ENCODE measurements at places on chromosomes 16 and 17.

GRCh38 chr17:54947396-54947795 is 21.1 kb downstream of the COX11 start:
- DNase-seq, result no peak

DNA sequence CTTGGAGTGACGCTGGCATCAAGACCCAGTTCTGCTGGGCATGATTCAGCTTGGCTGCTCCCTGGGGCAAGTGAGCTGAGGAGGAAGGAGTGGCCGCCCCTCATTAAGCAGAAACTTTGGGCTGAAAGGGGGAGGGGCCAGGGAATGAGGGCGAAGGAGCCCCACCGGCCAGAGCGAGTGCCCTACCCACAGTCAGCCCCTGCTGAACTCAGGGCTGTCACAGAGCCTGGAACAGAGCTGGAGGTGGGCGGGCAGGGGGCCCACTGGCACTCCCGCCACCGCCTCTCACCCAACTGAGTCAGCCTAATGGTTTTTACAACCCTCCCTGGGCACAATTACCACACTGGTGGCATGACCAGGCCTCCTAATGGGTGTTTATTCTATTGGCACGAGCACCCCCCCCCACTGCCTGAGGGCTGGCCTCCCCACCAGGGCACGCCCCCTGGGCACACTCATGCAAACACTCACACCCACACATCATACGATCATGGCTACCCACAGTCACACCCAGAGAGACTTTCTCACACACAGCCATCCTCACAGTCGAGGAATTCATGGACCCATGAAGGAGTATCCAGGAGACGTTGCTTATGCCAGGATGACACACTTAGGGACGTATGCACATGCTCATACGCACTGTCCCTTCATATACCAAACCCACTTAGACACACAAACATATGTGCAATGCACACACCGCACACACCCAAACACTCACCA is 19.2 kb downstream of the UNC119 start:
- no peak for DNase-seq

- no peak for DNase-seq
These were observed 55.8 kb downstream of the PECAM1 start for GRCh38 chr17:64334851-64335250.

GRCh38 chr17:75433218-75433783 is 23.1 kb upstream of the TMEM94 start:
- DNase-seq, result no peak

- DNase-seq, result no peak
These were observed 37.8 kb upstream of the ASIC2 start for GRCh38 chr17:33330877-33331276.

GRCh38 chr17:5897275-5897911 is 172.8 kb upstream of the WSCD1 start:
- no peak for DNase-seq

DNA sequence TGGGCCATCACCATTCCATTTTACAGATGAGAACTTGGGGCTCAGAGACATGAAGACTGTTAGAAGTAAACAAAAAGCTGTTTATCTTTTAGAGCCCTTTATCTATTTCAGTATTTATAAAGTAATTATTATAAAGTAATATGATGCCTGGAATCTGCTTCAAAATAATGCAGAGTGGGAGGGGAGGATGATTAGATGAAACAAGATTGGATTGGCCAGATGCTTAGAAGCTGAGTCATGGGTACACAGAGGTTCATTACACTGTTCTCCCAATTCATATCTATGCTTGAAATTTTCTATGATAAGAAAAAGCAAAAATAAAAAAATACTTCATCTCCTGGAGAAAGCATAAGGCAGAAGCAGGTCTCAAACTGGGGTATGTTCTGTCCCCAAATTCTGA is 29.4 kb downstream of the TOM1L2 start:
- no peak for DNase-seq

DNA sequence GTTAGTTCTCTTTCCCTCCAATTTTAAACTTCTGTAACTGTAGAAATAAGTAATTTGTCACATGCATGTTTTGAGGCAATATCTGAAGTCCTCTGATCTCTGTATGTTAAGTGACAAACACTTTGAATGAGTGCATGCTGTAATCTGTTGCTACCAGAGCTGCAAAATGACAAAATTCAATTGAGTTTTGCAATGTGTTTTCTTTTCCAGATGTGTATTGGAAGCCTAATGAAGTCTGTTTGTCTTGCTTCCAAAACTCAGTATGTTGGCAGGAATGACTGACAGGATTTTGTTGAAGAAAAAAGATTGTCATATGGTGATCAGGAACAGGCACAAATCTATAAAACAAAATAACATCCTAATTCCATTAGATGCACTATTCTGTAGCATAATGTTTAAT is 561.6 kb upstream of the CDH8 start:
- no peak for DNase-seq

- no peak for DNase-seq
These were observed 81.3 kb downstream of the HIC1 start for GRCh38 chr17:2136241-2136640.

DNA sequence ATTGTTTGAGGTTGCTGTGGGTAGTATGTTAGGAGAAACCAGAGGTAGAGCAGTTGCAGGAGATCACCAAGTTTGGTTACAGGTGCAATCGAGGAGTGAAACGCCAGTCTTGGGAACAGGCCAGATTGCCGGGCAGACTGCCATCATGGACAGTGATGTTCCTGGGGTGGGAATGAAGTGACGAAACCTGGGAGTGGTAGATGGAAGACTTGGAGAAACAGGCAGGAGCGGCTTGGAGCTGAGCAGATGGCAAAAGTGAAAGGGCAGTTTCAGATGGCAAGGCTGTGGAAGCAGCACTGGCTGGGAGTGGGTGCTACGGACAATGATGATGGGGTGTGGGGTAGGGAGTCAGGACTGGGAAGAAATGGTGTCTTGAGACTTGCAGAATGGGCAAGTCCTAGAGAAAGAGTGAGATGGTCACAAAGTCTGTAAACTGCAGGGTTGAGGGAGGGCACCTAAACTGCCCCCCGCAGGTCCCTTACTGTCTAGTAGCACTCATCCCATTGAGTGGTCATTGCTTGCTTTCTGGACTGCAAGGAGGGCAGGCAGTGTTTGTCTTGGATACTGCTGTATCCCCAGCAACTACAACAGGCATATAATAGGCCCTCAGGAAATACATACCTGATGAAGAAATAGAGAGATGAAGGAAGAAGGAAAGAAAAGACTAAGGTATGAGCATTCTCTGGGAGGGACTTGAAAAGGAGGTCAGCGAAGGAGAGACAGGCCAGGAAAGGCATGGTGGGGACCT is 29.5 kb upstream of the ULK2 start:
- DNase-seq, result no peak

GRCh38 chr17:10229181-10229580 is 30.8 kb upstream of the GAS7 start:
- no peak for DNase-seq

DNA sequence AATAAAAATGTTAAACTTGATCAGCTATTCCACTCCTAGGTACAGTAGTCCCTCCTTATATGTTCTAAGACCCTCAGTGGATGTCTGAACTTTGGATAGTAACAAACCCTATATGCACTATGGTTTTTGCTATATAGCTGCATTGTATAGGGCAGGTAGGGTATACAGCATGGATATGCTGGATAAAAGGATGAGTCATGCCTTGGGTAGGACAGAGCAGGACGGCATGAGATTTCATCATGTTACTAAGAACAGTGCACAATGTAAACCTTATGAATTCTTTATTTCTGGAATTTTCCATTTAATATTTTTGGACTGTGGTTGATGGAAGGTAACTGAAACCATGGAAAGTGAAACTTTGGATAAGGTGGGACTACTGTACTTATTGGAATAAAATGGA is 235.1 kb downstream of the CEP112 start:
- no peak for DNase-seq

- no peak for DNase-seq
These were observed 48.5 kb downstream of the CBFA2T3 start for GRCh38 chr16:88928405-88929090.

GRCh38 chr16:70494202-70494770 is 29.1 kb downstream of the COG4 start:
- DNase-seq, result no peak

DNA sequence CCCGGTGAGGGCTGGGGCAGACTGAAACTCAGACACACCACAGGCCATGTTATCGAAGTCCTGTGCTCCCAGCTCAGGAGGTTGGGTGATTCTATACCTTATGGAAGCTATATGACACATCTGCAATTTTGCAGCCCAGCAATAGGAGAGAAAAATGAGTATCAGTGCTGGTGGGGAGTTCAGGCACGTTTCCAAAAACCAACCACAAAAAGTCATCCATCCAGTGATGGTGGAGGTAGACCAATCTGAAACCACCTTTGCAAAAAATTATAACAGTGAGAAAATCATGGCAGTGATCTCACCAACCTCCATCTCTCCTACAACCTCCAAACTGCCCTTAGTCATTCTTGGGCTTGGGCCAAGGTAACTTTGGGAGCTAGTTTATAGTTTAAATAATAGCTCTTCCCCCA is 327.9 kb downstream of the SLC39A11 start:
- DNase-seq, result peak; percentile 4

DNA sequence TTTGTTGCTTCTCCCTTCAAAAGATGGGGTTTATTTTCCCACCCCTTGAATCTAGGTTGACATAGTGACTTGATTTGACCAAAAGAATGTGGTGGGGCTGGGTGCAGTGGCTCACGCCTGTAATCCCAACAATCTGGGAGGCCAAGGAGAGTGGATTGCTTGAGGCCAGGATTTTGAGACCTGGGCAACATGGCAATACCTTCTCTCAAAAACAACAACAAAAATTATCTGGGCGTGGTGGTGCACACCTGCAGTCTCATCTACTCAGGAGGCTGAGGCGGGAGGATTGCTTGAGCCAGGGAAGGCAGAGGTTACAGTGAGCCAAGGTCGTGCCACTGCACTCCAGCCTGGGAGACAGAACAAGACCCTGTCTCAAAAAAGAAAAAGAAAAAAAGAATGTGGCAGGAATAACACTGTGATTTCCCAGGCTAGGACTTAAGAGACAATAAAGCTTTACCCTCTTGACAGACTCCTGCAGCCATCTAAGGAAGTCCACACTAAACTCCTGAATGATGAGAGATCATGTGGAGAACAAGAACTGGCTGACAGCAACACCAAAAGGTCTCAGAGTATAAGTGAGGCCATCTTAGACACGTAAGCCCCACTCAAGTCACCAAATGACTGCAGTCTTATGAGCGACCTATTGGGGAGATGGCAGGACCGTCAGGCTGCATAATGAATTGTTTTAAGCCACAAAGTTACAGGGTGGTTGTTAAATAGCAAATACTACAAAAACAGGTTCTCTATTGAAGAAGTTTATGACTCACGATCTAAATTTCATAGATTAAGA is 37.0 kb downstream of the FBXL20 start:
- DNase-seq, result no peak

DNA sequence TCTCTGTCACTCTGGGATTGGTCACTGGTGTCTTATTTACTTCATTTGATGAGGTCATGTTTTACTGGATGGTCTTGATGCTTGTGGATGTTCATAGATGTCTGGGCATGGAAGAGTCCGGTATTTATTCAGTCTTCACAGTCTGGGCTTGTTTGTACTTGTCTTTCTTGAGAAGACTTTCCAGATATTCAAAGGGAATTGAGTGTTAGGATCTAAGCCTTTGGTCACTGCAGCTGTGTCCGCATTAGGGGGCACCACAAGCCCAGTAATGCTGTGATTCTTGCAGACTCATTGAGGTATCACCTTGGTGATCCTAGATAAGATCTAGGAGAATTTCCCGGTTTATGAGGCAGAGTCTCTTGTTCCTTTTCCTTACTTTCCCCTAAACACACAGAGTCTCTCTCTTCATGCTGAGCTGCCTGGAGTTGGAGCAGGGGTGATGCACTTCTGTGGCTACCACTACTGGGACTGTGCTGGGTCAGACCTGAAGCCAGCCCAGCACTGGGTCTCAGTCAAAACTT is 214.7 kb downstream of the SPECC1 start:
- DNase-seq, result no peak

DNA sequence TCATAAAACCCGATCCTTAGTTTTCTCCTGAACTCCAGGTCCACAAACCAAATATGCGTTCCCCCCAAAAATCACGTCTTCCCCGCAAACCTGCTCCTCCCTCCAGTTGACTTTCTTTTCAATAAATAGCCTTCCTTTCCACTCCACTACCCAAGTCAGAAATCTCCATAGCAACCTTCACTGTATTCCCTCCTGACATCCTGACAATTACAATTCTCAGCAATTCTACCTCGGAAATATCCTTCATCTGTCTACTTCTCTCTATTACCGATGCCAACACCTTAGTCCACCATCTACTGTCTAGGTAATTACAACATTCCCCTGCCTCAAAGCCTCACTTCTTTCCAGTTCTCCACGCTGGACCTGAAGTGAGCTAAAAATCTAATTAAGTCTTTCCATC is 50.7 kb downstream of the SMURF2 start:
- DNase-seq, result no peak

GRCh38 chr17:27497696-27498095 is 41.4 kb downstream of the KSR1 start:
- no peak for DNase-seq

DNA sequence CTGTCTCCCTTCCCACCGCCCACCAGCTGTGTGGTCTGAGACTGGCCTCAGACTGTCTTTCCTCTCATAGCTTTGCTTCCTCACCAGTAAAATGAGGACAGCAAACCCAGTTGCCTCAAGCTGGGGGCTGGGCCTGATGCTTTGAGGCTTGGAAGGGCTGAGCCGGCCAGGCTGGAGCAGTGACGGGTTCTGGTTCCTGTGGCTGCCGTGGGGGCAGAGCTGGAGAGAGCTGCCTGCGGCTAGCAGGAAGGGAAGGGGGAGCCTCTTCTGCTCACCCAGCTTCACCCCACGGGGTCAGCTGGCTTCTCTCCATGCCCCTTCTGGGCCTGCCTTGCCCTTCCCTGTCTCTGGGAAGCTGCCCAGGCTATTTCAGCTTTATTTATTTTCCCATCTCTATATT is 23.7 kb downstream of the LASP1 start:
- DNase-seq, result no peak

- DNase-seq, result no peak
These were observed 1.2 kb downstream of the PPP1R1B start for GRCh38 chr17:39627712-39628516.

- no peak for DNase-seq
These were observed 3.0 kb upstream of the BCAR1 start for GRCh38 chr16:75254359-75254837.

- DNase-seq, result no peak
These were observed 197.3 kb upstream of the WSCD1 start for GRCh38 chr17:5872831-5873230.

- DNase-seq, result peak; percentile 76
These were observed 34.4 kb downstream of the DDX19A start for GRCh38 chr16:70380919-70381603.

DNA sequence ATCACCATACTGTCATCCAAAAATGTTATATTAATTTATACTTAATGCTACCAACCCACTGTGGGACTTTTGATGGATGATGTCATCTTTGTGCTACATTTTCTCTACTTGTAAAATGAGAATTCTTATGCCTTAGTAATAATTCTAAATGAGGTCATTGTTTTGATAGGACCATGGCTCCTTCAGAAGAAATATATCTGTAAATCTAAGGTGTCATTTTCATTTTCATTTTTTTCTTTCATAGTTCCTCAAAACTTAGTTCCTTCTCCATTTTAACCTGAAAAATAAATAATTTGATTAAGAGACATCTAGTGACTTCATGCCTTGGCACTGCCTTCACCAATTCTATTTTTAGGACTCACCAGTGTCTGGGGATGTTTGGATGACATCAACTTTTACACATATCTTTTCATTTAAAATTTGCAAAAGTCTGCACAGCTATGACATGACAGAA is 48.7 kb downstream of the GPRC5B start:
- DNase-seq, result no peak

- no peak for DNase-seq
These were observed 904.8 kb downstream of the CDH8 start for GRCh38 chr16:61131447-61131846.
